Bronchial epithelial cell (primary cell): ENCODE measurements at places on chromosomes 5 and 9.

GRCh38 chr5:90473396-90474234 is 956 bp downstream of the MBLAC2 start:
- DNase-seq: no peak

DNA sequence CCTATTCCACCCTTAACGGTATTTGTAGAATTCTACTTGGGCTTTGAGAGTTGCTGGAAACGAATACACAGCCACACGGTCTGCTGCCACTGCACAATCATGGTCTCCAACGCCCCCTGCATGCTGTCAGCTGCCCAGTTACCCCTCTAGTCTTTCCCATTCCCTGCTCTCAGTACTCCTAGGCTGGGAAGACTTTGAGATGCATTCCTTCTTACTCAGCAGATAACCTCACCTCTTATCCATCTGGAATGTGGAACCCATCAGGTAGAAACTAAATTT is 92.8 kb downstream of the ANKH start:
- DNase-seq: no peak

- DNase-seq: no peak
Measured at GRCh38 chr5:147393874-147394672, 115.8 kb downstream of the DPYSL3 start.

DNA sequence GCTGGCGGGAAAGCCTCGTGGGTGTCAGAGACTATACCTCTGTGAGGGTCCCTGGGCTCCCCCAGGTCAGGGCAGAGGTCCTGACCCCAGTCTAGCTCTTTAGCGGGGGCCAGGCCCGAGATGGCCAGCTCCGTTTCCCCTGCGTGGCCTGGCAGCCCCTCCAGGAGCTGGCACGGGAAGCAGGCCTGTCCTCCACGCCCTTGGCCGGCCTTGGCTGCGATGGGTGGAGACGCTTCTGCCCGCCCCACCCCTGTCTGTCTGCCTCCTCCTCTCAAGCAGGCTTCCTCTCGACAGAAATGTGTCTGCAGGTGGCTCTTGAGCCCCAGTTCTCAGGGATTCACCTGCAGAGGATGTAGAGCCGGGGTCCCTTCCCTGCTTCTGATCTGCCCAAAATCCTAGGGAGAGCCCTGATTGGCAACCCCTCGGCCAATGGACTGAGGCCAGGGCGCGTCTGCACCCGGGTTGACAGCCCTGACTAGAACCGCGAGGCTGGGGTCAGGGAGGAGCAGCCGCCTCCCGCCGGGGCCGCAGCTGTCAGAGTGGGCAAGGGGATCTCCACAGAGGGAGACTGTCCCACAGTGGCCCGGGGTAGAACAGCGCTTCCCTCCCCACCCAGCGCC is 2.6 kb upstream of the GRIN1 start:
- no peak for DNase-seq

DNA sequence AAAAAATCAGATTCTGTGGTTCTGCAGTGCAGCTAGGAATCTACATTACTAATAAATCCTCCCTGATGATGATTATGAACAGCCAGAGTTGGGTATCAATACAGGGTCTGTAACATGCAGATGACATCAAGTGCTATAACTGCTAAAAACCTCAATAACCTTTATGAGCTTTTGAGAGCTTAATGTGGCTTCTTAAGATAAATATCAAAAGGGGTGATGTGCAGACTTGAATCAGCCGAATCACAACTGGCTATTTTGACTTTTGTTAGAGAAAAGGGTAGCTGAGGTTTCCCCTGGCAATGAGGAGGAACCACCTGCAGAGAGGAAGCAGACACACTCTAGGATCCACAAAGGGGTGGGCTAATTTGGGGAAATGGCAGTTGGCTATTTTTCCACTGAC is 30.2 kb downstream of the CAPSL start:
- no peak for DNase-seq

- DNase-seq: no peak
Measured at GRCh38 chr9:16044579-16044881, 491.7 kb downstream of the CCDC171 start.

GRCh38 chr9:11144746-11145145 is 531.9 kb upstream of the PTPRD start:
- DNase-seq: no peak

DNA sequence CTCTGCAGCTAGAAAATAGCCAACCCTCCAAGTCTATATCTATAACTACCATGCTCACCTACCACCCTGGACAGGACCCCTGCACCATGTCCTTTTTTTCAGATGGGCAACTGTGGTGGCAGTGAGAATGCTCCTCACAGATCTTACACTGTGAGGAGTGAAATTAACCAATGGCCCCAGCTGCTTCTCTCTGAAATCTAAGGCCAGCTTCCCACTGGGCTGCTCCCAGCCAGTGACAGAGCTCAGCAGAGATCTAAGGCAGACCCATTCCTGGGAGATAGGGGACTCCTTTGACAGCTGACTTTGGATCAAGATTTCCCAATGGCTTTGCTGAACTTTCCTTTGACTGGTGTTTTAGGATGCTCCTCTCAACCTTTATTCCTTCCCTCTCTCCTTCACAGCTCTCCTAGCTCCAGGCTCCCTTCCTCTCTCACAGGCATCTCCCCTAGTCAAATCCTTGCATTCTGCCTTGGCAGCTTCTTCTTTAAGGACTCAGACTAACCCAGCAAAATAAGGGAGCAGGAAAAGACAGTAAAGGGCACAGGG is 1.6 kb upstream of the ARAP3 start:
- no peak for DNase-seq

GRCh38 chr5:111158105-111158744 is 66.0 kb upstream of the CAMK4 start:
- peak; percentile 75 for DNase-seq

- DNase-seq: peak; percentile 37
Measured at GRCh38 chr5:41508186-41508585, 2.2 kb downstream of the PLCXD3 start.

DNA sequence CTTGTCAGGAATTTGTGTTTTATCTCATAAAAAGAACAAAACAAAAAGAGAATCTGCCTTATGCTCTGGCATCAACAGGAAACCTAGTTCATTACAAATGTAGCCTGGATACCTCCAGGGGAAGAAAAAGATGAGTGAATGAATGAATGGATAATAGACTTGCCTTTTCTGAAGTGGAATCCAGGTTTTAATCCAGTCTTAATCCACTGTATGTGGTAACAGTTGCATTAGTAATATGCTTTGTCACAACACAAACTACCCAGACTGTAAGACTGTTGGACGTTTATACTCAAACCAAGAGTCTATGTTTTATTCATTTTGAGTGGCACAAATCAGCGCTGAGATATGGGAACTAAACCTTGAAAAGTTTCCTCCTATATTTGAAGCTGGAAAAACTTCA is 32.1 kb upstream of the MAP3K1 start:
- DNase-seq: no peak

GRCh38 chr9:113482991-113483675 is 19.6 kb downstream of the RGS3 start:
- DNase-seq: no peak

- DNase-seq: no peak
Measured at GRCh38 chr9:105979290-105979689, 284.9 kb downstream of the TMEM38B start.

- DNase-seq: peak; percentile 40
Measured at GRCh38 chr5:154038261-154038706, 426 bp downstream of the FAM114A2 start.

DNA sequence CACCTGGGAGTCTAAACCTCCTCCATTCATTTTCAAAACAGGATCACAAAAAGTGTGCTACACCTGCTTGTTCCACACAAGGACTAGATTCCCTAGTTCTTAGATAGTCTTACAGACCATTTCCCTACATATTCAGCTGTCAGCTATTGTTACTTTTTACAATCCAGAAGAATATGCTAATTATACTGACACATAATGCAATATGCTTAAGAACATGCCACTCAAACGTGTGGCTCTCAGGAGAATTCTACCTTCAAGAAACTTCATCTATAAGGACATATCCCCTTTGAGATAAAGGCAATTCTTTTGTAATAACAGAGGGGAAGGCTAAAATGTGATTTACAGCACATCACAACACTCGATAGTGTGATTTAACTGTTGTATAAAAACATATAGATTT is 456.1 kb upstream of the ARRDC3 start:
- no peak for DNase-seq

DNA sequence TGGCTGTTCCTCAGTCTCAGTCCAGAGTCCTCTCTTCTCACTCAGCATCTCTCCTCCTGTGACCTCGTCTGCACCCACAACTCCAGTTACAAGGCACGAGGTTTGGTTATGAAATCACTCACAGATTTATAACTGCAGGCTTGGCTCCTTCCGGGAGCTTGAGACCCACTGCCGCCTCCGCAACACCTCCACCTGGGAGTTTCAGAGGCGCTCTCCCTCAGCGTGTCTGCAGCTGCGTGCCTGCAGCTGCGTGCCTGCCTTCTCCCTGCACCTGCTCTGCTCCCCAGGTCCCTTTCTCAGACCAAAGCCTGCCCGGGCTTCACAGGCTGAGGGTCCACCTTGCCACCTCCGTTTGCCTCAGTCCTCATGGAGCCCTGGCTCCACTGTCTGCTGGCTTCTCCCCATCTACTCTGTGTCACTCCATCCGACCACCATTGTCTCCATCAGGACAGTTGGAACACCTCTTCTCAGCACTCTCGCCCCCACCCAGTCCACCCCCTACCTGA is 51.5 kb downstream of the HRH2 start:
- no peak for DNase-seq

- no peak for DNase-seq
Measured at GRCh38 chr9:110124439-110124838, 83.5 kb downstream of the C9orf152 start.

DNA sequence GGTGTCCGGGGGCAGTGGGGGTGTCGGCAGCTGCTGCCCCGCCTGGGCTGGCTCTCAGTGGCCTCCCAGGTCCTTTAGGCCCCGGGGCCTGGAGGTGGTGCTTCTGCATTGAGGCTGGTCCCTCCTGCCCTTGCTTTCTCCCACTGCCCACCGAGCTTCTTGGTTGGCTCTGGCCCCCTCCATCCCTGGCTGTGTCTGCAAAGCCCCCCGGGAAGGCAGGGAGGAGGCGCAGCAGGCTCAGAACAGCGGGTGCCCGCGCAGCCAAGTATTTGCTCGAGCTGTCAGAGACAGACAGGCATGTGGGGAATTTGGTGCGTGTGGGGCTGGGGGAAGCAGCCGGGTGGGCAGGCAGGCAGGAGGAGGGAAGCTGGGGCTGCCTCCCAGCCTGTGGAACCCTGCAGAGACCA is 11.5 kb downstream of the CXXC5 start:
- no peak for DNase-seq

DNA sequence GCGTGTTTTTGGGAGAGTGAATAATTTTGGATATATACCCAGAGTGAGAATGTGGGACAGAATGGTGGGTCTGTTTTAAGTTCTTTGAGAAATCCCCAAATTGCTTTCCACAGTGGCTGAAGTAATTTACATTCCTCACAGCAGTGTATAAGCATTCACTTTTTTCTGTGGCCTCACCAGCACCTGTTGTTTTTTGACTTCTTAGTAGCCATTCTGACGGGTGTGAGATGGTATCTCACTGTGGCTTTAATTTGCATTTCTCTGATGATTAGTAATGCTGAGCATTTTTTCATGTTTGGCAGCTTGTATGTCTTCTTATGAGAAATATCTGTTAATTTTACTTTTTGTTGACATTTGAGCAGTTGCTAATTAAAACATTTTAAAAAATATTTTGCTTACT is 9.4 kb upstream of the SPATA31D1 start:
- DNase-seq: no peak

DNA sequence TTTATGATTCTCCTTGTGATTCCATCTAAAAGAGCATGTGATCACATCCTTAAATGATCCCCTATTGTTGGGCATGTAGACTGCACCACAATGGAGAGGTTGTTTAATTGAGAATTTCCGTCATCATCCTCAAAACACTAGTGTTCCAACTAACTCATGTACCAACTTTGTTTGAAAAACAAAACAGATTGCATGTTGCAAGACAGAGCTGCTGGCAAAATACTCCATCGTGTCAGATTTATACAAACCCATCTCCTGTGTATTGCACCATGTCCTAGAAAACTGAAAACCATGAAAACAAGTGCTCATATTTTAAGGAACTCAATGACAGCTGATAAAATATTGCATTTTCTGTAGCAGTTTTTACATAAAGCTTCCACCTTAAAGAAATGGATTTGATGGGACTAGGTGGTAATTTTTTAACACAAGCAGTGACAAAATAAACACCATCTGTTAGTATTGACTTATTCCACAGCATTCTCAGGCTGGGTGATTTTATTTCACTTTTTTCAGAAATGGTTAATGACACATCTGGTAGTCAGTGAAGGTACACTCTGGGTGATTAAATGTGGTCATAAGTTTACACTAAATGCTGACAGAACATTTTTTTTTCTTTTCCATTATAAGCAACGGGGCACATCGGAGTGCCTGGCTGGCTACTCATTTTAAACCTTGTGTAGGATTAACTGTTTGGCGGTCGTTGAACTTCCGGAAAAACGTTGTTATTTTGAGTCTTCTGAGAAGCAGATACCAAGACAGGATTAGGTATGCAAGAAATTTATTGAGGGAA is 602.9 kb upstream of the WWC1 start:
- DNase-seq: peak; percentile 80

DNA sequence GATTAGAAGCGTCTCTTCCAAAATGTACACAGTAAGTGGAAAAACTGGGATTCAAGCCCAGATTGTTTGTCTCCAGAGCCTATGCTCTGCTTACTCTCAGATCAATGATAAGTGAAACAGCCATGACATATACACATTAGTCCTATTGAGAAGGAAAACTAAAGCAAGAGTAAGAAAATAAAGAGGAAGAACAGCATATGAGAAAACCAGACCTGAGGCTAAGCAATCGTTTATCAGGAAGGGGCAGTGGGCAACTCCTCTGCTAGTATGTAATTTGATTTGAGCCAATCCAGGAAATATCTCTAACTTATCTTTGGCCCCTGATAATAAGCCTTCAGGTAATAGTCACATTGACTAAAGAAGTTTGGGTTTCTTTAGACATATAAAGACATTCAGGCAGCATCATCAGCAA is 789.9 kb upstream of the C9orf72 start:
- no peak for DNase-seq

DNA sequence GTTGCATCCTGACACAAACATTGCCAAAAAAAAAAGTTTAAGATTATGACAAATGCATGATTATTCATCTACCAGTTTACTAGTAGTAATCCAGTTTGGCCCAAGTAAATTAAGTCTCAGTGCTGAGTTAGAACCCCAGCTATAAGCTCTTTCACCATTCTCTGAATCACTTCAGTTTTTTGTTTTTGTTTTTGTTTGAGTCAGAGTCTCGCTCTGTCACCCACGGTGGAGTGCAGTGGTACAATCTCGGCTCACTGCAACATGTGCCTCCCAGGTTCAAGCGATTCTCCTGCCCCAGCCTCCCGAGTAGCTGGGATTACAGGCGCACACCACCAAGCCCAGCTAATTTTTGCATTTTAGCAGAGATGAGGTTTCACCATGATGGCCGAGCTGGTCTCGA is 1.5 kb upstream of the PCYOX1L start:
- DNase-seq: no peak

- peak; percentile 17 for DNase-seq
Measured at GRCh38 chr9:86034863-86035734, 64.3 kb downstream of the GOLM1 start.

DNA sequence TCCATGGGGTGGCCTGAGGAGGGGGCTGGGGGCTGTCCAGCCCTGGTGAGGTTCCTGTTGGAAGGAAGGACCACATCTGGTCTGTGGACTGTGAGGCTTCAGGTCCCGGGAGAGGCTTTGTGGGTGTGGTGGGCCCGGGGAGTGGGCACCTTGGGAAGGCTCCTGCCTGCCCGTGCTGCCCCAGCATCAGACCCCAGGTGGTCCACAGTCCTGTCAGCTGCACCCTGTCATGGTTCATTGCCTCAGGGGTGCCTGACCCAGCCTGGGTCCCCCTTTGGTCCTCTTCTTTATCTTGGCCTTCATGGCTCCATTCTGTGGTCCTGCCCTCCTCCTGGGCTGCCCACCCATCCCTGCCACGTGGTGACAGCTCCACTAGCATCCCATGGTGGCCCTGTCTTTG is 36.7 kb downstream of the WNK2 start:
- no peak for DNase-seq
